Left ventricle myocardium superior (tissue), 1 donor: ENCODE measurements at places on chromosomes 11 and 22. TPM values are rescaled to one million over a fixed set of nuclear protein-coding genes. Genes with fewer than 3 reads are reported as not detected.

- DNase-seq: no peak
Observed at GRCh38 chr11:16001899-16002426, 354.4 kb downstream of the SOX6 start.

- no peak for DNase-seq
Observed at GRCh38 chr22:30254314-30254713, 7.8 kb upstream of the LIF start.

DNA sequence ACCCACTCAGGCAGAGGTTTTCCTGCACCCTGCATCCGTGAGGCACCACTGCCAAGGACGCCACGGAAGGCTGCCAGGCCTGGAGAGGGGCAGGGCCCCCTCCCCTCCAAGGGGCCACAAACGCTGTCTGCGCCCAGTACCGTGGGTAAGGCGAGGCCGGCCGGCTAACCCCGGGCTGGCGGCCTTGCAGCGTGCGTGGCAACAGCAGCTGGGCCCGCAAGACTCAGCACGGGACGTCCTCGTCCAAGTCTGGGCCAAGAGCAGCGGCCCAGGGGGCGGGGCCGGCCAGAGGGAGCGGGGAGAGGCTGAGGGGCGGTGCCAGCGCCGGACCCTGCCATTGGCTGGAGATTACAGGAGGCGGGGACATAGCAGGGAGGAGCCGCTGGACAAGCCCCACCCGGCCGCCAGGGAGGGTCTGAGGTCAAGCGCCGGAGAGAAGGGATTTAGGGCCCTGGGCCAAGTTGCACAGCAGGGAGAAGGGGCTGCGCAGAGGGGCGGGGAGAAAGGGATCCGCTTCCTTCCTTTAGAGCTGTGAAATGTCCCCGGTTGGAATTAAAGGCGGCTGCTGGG is 16.0 kb downstream of the SLC43A1 start:
- peak; percentile 99 for DNase-seq

DNA sequence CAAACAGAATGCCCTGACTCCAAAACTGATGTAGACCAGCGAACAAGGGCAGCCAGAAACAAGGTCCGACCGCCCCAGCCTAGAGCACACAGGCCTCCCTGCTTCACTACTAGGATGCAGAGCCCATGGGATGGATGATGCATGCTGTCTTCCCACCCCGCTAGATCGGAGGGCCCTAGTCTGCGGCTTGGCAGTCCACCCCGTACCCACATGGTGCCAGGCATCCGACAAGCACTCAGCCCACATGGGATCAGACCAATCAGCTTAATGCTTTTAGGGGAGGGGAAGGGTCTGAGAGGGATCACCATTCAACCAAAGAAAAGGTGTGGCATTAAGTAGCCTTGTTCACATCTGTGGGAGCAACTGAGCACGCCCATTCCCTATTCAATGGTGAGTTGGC is 30.6 kb downstream of the PISD start:
- DNase-seq: no peak

ANO3 gene
- total RNA-seq: not detected

- peak; percentile 59 for DNase-seq
Observed at GRCh38 chr11:122069707-122070360, 46.2 kb downstream of the BLID start.

- no peak for DNase-seq
Observed at GRCh38 chr11:68843052-68843561, 1.4 kb upstream of the CPT1A start.

DNA sequence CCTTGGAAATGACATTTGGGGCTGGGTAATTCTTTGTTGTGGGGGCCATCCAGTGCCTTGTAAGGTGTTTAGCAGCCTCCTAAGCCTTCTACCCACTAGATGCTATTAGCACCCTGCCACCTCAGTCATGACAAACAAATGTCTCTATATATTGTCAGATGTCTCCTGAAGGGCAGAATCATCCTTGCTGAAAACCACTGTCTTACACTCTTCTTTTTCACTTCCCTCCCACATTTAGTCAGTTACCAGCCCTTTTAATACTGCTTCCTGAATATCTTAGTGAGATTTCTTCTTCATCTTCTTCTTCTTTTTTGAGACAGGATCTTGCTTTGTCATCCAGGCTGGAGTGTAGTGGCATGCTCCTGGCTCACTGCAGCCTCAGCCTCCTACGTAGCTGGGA is 33.1 kb downstream of the TNRC6B start:
- DNase-seq: no peak

DNA sequence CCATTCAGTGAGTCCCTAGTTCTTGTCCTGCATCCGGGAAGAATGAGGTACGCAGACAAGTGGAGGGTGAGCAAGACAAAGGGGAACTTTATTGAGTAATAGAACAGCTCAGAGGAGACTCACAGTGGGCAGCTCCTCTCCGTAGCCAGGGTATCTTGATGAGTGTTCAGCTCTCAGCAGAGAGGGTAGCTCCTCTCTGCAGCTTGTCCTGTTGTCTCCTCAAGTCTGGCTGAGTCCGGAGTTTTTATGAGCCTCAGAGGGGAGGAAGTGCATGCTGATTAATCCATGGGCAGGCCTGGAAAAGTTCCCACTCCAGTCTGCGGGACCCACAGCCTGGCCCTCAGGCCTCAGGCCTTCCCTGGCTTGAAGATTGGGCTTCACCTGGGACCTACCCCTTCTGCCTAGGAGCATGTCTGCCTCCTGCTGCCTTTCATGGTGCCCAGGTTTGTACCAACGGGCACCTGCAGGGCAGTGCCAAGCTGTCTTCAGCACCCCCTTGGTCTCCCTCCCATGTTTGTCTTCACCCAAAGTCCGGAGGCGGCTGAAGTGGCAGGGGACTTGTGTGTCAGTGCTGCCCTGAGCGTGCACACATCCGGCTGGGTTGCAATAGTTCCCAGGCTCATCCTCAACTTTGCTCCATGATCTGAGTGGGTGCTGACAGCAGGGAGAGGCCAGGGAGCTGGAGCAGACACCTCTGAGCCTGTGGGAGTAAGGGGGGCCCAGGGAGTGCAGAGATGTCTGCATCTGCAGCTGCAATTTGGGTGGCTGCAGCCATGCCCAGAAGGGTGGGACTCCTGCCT is 134.2 kb downstream of the LDLRAD3 start:
- no peak for DNase-seq

DNA sequence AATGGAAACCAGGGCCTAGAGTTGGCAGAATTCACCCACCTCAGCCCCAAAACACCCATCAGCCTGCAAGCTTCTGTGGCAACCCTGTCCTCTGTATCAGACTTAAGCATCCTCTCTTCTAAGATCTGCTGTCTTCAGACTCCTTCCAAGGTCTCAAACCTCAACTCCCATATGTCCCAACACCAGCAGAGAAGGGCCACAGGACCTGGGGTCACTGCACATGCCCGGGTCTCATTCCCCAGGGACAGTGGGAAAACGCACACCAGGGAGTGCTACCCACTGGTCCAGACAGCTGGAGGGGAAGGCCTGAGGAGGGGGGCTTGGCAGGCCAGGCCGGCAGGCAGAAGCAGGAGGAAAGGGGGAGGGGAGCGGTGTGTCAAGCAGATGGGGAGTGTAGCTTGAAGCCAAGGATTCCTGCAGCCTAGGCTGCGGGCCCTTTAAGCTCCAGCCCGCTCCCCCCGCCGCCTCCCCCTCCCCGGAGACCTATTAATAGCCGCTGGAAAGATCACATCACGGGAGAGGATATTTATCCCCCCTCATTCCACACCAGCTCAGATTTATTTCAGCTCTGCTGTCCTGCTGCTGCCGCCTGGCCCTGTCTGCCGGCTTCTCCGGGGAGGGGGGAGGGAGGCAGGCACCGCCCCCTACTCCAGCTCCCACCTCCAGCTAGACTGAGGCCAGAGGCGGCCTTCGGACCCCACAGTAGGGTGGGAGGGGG is 16.7 kb downstream of the BCL9L start:
- DNase-seq: peak; percentile 89

DNA sequence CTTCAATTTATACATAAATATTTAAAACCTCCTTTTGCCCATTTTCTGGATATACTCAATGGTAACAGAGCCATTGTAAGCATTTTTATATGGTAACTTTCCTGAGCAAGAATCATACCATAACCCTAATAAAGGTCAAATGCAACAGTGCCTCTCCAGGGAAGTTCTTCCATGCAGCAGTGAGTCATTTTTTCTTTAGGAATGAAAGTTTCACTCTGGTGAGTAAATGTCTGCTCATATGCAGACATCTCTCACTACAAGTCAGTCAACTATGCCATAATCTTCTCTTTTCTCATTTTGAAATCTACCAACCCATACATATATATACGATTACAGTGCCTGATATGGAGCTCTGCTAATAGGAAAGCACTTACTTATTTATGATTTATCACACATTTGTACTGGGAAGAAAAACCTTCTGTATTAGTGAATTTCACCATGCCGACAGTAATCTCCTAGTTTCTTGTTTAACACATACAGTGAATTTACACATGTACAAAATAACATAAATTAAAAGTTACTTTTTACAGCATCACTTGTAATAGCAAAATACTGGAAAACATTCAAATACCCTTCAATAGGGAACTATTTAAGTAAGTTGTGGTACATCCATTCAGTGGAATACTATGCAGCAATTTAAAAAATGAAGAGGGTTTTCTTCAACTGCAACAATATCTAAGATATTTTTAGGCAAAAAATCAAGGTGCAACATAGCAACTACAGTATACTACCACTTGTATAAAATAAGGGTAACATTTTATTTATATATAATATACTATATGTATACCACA is 16.0 kb downstream of the STK33 start:
- DNase-seq: no peak

DNA sequence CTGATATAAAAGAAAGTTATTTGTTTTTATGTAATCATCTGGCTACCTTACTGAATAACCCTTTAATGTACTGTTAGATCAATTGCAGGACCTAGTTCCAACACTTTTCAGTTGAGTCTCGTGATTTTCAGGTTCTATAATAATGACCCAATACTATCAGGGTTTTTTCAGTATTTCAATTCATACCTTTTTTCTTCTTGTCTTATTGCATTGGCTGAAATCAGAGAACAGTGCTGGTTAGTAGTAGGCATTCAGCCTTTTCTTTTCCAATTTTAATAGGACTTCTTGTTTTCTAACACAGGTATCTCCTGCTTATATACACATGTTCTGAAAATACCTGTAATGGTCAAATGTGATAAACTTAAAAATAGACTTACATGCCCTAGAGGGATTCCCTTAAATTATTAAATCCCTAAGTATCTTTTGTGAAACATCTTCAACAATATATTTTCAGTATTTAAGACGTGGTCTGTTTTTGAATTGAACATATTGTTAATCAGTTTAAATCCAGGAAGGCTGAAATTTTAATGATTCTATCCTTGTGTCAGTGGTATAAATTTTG is 13.6 kb downstream of the ZC3H12C start:
- no peak for DNase-seq

DNA sequence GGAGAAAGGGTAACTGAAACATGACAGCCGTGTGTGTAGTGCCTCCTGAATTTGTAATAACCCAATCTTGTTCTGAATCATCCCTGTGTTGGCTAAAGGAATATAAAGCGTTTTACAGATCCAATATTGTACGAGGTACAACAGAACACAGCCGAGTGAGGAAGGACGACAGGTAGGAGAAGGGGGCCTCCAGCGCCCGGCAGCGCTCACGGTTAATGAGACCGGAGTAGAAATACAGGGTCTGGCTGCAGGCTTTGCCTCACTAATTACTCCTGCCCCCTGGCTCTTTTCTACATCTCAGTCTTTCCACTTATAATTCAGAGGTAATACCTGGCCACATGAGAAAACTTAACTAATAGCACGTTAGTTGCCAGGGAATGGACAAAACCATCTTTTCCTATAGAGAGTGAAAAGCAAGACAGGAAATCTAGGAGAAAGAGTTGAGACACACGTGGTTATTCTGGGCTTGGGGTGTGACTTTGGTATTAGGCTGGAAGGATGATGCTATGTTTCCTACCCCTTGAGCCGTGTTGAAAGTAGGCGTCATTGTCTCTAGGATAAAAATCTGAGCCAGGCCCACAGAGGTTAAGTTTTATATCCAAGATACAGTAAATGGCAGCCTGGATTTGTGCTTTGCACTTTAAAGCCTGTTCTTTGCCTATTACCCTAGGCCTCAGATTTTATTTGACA is 54.1 kb downstream of the GRIK4 start:
- DNase-seq: no peak

- DNase-seq: no peak
Observed at GRCh38 chr22:39580006-39580441, 9.5 kb downstream of the CACNA1I start.

FAM180B gene
- not detected for total RNA-seq

- DNase-seq: no peak
Observed at GRCh38 chr11:76030968-76031590, 175.2 kb downstream of the WNT11 start.

SPDYC gene
- total RNA-seq: not detected

DNA sequence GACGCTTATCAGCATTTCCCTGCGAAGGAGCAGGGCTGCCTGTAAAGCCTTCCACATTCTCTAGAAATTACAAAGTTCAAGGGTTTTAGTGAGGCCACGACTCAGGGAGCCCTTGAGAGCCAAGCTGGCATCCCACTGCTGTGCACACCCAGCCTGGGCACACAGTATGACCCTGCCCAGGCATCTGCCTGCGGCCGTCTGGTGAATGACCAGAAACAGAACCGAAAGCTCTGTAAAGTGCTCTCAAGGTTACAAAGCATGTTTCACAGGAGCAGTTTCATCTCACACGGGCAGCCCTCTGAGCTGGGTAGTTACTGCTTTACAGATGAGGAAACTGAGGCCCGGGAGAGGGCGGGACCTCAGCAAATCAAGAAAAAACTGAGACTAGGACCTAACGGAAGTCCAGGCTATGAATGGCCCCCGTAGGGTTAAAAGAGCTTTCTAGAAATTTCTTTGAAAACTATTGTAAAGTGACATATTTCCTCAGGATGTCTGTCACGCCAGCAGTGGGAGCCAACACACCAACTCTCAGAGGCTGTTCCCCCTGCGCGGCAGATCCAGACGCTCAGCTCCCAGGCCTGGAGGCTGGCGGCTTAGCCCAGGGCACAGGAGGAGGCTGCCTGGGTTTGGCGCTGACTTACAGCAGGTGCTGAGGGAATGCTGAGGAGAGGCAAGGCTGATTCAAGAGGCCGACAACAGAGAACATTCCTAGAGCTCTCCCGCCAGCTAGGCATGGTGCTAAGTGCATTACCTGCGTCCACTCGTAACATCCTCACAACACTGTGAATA is 7.7 kb upstream of the TCF20 start:
- no peak for DNase-seq

GDPD4 gene
- total RNA-seq: not detected

DNA sequence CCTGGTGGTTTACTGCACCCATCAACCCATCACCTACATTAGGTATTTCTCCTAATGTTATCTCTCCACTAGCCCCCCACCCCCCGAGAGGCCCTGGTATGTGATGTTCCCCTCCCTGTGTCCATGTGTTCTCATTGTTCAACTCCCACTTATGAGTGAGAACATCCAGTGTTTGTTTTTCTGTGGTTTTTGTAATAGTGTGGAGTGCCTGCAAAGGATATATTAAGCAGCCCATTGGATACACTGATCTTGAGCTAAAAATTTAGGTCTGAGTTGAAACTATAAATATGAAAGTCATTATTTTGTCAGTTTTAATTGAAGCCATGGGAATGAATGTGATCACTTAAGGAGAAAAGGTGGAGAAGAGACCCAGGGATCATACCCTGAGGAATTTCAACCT is 23.0 kb downstream of the MRPL48 start:
- DNase-seq: no peak

HORMAD2 gene
- total RNA-seq: not detected

SAA4 gene
- total RNA-seq: not detected

OR10A2 gene
- not detected for total RNA-seq
